Cardiac muscle cell (in vitro differentiated cells and primary cell): ENCODE measurements at places on chromosomes 4 and X. TPM values are rescaled to one million over a fixed set of nuclear protein-coding genes. Genes with fewer than 3 reads are reported as not detected.

The AMOT gene
- 22.4 and 27.2 TPM in 2 replicates for total RNA-seq

The FRMPD4 gene
- 1.3 and 1.5 TPM in 2 replicates for total RNA-seq

The YTHDC1 gene
- 59.8 and 75.2 TPM in 2 replicates for total RNA-seq

The ADH1A gene
- not detected in 2 replicates for total RNA-seq
